ENCODE measurements at places on chromosomes 16 and 17.

DNA sequence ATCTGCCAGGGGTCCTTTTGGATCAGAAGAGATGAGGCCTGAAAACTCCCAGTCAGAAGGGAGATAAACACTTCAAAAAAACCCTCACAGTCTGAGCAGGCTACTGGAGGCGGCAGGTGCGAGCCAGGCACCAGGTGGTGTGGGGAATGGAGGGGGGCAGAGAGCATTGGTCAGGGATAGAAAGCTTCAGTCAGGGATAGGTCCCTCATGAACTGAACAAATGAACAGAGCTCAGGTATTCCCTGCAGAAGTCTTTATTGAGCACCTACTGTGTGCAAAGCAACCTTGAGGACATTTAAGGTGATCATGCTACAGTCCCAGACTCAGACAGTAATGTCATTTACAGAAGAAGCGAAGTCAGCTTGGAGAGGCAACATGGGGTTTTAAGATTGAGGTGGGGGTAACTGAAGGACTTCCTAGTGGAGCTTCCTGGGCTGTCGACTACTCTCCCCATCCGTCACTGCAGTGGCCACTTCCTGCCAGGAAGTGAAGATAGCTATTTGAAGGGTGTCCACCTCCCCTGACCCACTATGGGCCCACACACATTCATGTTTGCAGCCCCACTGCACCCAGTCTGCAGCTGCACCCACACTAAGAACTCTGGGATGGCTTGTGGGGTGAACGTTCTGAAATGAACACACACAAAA, 3.2 kb downstream of the KIFC3 start:
- DNase-seq = no peak

- no peak for DNase-seq
These were observed 28.3 kb upstream of the ST6GALNAC1 start for GRCh38 chr17:76671912-76672262.

DNA sequence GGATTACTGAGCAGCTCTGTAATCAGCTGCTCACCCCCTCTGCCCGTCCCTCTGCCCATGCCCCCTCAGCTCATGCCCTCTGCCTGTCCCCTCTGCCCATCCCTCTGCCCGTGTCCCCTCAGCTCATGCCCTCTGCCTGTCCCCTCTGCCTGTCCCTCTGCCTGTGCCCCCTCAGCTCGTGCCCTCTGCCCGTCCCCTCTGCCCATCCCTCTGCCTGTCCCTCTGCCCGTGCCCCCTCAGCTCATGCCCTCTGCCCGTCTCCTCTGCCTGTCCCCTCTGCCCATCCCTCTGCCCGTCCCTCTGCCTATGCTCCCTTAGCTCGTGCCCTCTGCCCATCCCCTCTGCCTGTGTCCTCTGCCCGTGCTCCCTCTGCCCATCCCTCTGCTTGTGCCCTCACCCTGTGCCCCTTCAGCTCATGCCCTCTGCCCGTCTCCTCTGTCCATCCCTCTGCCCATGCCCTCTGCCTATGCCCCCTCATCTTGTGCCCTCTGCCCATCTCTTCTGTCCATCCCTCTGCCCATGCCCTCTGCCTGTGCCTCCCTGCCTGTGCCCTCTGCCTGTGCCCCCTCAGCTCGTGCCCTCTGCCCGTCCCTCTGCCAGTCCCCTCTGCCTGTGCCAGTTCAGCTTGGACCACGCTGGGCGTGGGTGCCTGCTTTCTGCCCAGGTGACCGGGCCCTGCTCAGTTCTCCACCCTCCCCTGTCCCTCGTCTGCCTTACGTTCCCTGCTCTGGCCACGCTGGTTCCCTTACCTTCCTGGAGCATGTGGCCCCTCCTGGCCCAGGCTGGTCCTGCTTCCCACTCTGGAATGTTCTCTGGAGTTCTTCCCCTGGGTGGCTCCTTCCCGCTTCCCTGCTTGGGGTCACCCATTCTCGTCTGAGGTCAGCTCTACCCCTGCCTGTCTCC, 97.6 kb downstream of the NPIPB11 start:
- DNase-seq = no peak

GRCh38 chr16:5001986-5002385, 31.7 kb downstream of the NAGPA start:
- no peak for DNase-seq

DNA sequence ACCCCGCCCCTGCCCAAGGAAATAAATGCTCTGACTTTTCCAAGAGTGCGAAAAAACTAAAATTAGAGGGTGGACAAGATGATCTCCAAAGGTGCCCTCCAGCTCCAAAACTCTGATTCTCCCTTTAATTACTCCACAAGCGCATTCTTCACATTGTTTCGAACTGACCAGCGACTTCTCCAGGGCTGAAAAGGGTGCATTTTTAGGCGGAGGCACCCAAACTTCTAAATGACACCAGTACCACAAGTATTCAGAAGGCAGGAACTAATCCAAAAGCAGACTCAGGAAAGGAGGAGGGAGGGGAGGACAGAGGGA, 750 bp downstream of the ZFHX3 start:
- DNase-seq = no peak
